GDM1 (cell line): ENCODE measurements at places on chromosomes 4 and X.
A peak's percentile ranks its signal among the peaks of the same experiment; 100 is the strongest.

DNA sequence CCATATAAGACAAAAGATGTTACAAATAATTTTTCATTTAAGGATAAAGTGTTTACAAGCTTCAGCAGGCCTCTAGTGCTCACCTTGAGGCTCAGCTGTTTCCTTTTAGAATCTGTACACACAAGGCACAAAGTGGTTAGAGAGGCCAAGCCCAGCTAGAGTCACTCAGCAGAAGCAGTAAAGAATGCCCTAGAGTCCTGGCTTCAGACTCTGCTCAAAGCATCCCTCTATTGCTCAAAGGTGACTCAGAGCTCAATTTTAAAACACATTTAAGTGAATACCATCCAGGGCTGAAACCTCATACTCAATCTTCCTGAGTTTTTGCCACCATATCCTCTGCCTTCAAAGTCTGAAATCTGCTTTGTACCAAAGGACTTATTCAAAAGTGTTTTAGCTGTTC lies 22.6 kb upstream of the PHF8 start:
- no peak for DNase-seq

- no peak for DNase-seq
Measured at GRCh38 chrX:48700951-48701653, 4.6 kb downstream of the SUV39H1 start.

GRCh38 chr4:101291198-101291597 lies 56.1 kb downstream of the PPP3CA start:
- DNase-seq: no peak

GRCh38 chr4:126991965-126992364 lies 640.8 kb upstream of the INTU start:
- no peak for DNase-seq

DNA sequence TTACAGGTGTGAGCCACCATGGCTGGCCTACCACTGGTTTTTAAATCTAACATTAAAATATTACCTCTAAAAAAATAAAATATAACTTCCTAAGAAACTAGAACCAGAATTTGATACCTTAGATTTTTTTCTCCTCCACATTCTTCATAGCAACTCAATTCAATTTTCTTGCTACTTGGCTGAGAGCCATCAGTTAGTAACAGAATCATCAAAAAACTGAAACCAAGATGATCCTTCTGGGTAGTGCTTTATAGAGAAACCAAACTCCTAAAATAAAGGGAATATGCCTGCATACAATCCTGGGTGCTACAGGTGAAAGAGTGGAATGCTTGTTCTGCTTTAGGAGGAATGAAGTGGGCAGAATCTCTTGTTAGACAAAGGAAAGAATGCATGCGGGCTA lies 64.4 kb downstream of the RPS3A start:
- DNase-seq: no peak

- peak; percentile 3 for DNase-seq
Measured at GRCh38 chrX:19554786-19555185, 39.5 kb upstream of the MAP3K15 start.

DNA sequence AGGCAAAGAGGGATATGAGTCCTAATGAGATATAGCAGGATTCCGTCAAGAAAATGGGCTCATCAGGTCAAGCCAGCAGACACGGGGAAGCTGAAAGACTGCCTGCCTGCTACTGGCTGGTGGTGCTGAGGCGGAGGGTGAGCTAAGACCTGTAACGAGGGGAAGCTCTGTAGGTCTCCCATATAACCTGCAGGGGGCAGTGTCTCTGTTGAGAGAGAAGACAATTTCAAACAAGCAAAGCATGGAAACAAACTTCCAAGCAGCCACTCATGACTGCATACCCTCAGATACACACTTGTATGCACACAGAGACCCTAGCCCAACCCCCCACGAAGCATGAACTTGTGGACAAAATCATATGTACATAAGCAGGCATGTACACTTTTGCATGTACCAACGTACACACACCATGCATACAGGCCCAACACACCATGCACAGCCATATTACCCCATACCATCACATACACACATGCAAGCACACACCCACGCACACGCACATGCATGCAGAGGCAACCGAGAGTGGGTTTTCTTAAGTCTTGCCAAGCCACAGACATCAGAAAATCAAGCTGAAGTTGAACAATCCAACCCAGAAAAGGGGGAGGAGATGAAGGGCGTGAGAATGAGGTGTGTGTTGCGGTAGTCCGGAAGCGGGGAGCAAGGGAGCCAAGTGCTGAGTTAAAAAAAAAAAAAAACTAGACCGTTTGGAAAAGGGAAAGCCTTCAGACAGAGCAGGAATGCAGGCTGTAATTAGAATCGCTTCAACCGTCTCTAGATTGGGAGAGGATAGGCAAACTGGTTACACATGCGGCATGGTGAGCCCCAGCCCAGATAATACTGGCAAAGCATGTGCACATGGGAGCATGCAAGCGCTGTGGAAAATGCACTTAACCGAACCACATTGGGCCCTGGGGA lies 71.0 kb downstream of the PJA1 start:
- peak; percentile 26 for DNase-seq

- no peak for DNase-seq
Measured at GRCh38 chr4:154142664-154143063, 348.9 kb downstream of the DCHS2 start.

GRCh38 chr4:85557016-85557901 lies 82.3 kb downstream of the ARHGAP24 start:
- DNase-seq: no peak

DNA sequence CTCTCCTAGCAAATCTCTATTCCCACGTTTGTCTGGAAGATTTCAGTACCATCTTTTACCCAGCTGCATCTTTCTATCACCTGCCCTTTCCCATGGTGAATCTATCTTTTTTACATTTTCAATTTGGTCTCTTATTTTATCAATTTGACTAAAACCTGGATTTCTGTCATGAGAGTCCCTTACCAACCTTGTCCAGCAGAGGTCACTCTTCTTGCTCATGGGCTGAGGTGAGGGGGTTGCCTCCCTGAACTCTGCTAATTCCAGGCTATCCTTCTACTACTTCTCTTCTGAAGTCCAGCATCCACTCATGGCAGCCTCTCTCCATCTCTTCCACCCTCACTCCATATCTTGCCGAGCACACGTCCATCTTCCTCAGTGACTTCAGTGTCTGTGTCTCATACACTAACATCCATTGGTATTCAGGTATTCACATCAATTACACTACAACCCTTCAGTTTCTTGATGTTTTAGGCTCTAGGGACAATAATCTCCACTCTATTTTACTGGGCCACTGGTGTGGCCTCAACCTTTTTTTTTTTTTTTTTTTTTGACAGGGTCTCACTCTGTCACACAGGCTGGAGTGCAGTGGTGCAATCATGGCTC lies 17.8 kb upstream of the ZNF827 start:
- peak; percentile 10 for DNase-seq

DNA sequence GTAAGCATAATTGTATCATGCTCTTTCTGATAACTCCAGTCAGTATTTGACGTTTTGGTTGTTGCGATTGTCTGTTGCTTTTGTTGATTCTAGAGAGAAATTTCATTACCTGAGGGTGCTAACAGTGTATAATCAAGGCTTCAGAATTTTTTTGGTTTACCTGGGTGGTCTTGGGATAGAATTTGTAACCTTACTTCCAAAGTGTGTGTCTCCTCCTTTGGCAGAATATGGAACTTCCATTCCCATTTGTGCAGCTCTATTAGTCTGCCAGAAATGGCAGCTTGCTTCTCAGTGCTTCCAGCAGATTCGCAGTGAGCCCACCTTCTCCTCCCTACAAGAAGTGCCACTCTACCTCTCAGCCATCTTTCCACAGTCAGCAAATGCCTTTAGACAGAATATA lies 5.3 kb downstream of the COPS4 start:
- DNase-seq: no peak
